CD4-positive, CD25-positive, alpha-beta regulatory T cell (primary cell): ENCODE measurements at places on chromosomes 1 and 21.

DNA sequence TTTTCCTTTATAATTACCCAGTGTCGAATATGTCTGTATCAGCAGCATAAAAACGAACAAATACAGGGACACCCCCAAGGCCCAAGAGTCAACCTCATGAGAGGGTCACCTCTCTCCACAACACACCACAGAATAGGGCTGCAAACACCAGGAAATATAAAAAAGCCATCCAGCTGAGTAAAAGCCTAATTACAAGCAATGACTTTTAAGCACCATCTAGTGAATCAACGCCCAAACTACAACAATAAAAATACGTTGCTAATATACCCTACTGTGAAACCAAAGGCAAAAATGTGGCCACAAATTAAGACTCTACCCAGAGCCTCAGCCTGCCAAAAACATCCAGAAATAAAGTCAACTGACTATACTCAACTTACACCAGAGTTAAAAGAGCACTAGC is 817.9 kb upstream of the NEGR1 start:
- no peak overlapping the region for H3K27ac ChIP-seq
- no peaks in the 10 kb centered on the region for H3K36me3 ChIP-seq
- DNase-seq, result no peak
- no peak overlapping the region for H3K4me3 ChIP-seq
- no peaks in the 10 kb centered on the region for H3K27me3 ChIP-seq

DNA sequence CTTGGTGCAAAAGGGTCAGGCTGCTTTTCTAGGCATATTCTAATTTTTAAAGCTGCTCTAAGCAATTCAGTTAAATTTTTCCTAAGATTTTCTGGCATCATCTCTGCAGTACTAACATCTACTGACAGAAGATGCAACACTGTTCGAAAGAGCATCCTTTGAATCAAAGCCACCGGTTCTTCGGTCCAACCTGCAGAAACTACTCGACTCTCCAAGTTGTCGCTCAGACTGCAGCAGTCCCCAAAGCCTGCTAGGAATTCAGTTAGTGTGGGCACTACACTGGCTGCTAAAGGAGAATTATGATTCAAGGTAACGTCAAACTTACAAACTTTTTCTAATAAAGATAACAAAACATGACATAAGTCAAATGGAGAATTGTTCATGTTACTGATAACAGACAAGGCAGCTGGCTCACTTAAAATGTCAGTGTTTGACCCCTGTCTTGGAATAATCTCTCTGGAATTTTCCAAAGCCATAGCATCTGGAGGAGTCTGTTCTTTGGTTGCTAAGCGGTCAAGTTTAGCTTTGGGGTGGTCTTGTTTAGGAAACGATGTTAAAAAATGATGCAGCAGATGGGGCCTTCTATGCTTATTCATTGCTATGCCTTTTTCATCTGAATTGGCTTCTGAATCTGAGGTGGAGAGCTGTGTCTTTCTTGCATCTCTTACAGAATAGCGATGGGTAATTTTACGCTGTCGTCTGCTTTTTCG is 56.9 kb downstream of the LYST start:
- no peak overlapping the region for H3K4me3 ChIP-seq
- H3K4me1 ChIP-seq, result no peaks in the 10 kb centered on the region
- no peak overlapping the region for H3K27ac ChIP-seq
- DNase-seq, result no peak

DNA sequence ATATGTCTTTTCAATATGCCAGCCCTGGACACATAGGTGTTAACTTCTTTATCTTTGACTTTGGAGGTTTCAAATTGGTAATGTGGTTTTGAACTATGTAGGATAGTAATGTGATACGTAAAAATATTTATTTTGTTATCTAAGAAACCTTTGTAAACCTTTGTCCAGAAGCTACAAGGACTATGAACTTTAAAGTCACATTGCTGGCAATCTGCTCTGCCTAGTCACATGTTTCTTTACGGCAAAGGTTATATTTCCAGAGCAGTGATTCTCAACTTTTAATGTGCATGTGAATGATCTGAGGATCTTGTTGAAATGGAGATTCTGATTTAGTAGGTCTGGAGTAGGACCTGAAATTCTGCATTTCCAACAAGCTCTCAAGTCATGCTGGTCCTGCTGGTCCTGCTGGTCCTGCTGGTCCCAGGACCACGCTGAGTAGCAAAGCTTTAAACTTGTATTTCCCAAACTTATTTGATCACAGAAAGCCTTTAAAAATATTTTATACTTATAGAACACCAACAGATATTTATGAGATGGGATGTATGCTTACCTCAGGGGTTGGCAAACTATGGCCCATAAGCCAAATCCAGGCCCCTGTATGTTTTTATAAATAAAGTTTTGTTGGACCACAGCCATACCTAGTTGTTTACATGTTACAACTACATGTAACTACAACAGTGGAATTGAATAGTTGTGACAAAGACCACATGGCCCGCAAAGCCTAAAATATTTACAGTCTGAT is 57.9 kb upstream of the QSOX1 start:
- H3K27ac ChIP-seq, result no peak overlapping the region
- H3K4me1 ChIP-seq, result no peaks in the 10 kb centered on the region
- no peaks in the 10 kb centered on the region for H3K27me3 ChIP-seq
- DNase-seq, result no peak
- H3K4me3 ChIP-seq, result no peak overlapping the region
- peaks cover 87% of the 10 kb centered on the region for H3K36me3 ChIP-seq

DNA sequence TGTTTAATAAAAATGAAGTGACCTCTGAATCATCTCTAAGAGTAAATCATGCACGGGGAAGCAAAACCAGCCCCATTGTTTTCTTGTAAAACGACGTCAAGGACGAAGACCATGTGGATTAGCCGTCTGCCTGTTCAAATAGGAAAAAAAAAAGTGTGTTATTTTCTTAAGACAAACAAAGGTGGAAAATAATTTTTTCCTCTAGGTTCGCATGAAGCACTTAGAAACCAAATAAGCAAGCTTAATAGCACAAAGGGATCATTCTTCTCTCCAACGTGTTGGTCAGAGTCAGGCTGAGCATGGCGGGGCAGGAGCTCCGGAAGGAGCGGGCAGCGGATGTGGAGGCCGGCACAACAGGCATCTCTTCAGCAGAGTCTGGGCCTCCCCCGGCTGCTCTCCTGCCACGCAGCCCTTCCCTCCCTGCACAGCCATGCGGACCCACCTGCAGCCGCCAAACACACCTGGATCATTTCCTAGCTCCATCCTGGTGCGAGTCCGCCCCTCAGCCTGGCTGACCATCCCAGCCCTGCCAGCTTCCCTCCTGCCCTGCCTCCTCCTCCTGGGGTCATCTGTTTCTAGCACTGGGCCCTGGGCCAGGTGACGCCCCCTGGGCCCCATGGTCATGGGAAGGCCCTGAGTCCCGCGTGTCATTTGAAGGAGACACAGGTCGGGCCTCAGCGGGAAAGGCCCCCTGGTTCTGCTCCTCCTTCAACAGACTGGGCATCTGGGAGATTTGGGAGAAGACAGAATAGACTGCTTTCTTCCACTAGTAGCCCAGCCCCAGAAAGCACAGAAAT is 40.2 kb downstream of the MX1 start:
- H3K27ac ChIP-seq, result no peak overlapping the region
- H3K36me3 ChIP-seq, result no peaks in the 10 kb centered on the region
- no peak overlapping the region for H3K4me3 ChIP-seq

DNA sequence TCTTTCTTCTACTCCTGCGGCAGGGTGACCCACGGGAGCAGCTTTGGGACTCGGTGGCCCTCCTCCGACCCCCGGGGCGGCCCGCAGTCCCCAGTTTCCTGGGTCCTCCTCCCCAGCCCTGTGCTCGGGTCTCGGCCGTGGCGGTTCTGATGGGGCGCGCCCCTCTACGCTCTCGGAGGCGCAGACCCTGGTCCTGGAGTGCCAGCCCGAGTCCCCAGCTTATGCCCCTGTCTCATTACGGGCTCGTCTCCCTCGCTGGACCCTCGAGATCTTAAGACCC is 430 bp downstream of the BTG2 start:
- H3K27me3 ChIP-seq, result no peaks in the 10 kb centered on the region
- H3K4me1 ChIP-seq, result peaks cover 45% of the 10 kb centered on the region
- peak overlapping the region; percentile 100 for H3K4me3 ChIP-seq
- no peak for DNase-seq
- peak overlapping the region; percentile 97 for H3K27ac ChIP-seq
- H3K36me3 ChIP-seq, result peaks cover 44% of the 10 kb centered on the region

GRCh38 chr21:46517361-46517760 is 58.7 kb downstream of the DIP2A start:
- H3K27me3 ChIP-seq, result no peaks in the 10 kb centered on the region
- H3K36me3 ChIP-seq, result peaks cover 36% of the 10 kb centered on the region
- no peak for DNase-seq
- no peak overlapping the region for H3K4me3 ChIP-seq
- H3K27ac ChIP-seq, result no peak overlapping the region

DNA sequence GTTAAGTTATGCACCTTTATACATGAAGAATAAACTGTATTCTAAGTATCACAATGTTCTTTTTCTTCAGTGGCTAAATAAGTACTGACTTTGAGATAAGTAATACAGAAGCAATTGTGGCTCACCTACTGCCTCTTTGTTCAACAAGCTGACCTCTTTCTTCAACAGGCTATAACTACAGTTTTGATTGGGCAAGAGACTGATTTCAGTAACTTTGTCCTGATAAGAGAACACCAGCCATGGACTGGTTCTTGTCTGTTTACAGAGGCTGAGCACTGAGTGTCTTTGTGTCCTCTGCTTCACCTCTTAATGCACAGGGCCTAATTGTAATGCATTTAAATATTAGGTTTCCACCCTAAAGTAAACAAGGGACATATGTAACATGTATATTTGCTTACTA is 34.6 kb upstream of the PDE4B start:
- no peak overlapping the region for H3K4me3 ChIP-seq
- peaks cover 5% of the 10 kb centered on the region for H3K27me3 ChIP-seq
- no peak for DNase-seq
- H3K4me1 ChIP-seq, result no peaks in the 10 kb centered on the region
- no peaks in the 10 kb centered on the region for H3K36me3 ChIP-seq

- H3K36me3 ChIP-seq, result no peaks in the 10 kb centered on the region
- H3K4me1 ChIP-seq, result no peaks in the 10 kb centered on the region
- DNase-seq, result no peak
- H3K27me3 ChIP-seq, result no peaks in the 10 kb centered on the region
These were observed 454.8 kb upstream of the ADAMTS5 start for GRCh38 chr21:27421654-27422053.

- no peak for DNase-seq
- H3K4me3 ChIP-seq, result no peak overlapping the region
- no peaks in the 10 kb centered on the region for H3K36me3 ChIP-seq
- no peak overlapping the region for H3K27ac ChIP-seq
- H3K27me3 ChIP-seq, result no peaks in the 10 kb centered on the region
- no peaks in the 10 kb centered on the region for H3K4me1 ChIP-seq
These were observed 26.1 kb downstream of the RNF223 start for GRCh38 chr1:1047963-1048362.

DNA sequence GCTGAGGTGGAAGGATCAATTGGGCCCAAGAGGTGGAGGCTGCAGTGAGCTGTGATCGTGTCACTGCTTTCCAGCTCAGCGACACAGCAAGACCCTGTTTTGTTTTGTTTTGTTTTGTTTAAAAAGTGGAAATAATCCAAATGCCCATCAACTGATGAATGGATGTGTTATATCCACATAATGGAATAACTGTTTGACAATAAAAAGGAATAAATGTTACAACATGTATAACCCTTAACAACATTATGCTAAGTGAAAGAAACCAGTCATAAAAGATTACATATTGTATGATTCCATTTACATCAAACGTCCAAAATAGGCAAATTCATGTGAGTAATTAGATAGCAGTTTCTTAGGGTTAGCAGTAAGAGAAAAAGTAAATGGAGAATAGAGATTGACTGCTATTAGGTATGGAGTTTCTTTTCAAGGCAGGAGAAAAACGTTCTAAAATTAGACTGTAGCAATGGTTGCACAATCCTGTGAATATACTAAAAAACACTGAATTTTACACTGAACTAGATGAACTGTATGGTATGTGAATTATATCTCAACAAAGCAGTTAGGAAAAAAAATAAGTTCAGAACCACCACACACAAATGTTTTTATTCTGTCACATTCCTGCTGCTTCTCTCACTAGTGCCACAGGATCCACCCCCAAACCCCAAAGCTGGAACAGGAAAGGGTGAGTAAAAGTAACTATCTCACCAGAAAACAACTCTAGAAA is 15.7 kb downstream of the FOXJ3 start:
- no peak overlapping the region for H3K27ac ChIP-seq
- peaks cover 18% of the 10 kb centered on the region for H3K4me1 ChIP-seq
- H3K27me3 ChIP-seq, result no peaks in the 10 kb centered on the region
- DNase-seq, result no peak

DNA sequence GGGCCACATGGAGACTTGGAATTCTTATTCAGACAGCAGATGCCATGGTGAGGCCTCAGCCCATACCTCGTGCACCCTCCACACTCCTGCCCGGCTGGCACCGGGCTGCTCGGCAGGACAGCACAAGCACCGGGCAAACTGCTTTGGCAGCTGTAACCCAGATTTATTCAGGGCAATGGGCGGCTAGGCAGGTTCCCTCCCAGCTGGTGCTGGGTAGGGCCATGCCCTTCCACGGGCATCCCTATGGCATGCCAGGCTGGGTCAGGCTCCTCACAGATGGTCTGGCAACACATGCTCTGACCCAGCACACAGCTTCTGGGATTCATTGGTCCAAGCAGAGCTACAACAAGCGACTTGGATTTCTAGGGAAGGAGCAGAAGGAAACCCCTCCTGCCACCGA is 53.4 kb downstream of the ATP1A1 start:
- H3K27ac ChIP-seq, result no peak overlapping the region
- H3K27me3 ChIP-seq, result peaks cover under 1% of the 10 kb centered on the region
- no peaks in the 10 kb centered on the region for H3K36me3 ChIP-seq
- no peak for DNase-seq
- no peak overlapping the region for H3K4me3 ChIP-seq

GRCh38 chr1:175579956-175580750 is 163.2 kb downstream of the TNR start:
- no peak overlapping the region for H3K27ac ChIP-seq
- no peaks in the 10 kb centered on the region for H3K27me3 ChIP-seq
- no peak for DNase-seq
- H3K4me1 ChIP-seq, result no peaks in the 10 kb centered on the region
- H3K36me3 ChIP-seq, result no peaks in the 10 kb centered on the region

DNA sequence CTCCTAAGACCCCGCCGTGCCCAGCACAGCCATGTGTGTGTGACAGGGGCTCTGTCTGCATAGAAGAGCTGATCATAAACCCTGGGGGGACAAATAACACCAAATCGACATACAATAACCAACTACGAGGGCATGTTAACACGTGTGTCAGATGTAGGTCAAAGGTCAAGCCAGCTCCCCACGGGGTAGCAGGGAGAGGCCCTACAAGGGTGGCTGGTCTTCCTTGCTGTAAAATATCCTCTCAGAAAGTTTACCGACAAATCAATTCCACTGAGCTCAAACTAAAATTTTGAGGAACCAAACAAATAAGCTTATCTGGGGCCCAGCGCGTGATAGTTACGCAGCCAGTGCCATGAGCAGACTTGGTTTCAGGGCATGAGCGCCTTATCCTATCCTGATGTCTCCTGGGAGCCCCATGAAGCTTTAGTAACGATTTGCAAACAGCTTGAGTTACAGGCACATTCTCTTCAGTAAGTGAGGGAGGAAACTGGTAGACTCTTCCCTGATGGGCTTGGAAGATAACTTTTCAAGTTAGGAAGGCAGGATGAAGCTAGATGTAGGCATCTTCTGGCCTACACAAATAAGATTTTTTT is 2.7 kb upstream of the TMPRSS3 start:
- peaks cover 56% of the 10 kb centered on the region for H3K4me1 ChIP-seq
- no peaks in the 10 kb centered on the region for H3K36me3 ChIP-seq
- H3K27me3 ChIP-seq, result no peaks in the 10 kb centered on the region
- no peak for DNase-seq
- no peak overlapping the region for H3K27ac ChIP-seq
- no peak overlapping the region for H3K4me3 ChIP-seq

- no peaks in the 10 kb centered on the region for H3K27me3 ChIP-seq
- no peaks in the 10 kb centered on the region for H3K4me1 ChIP-seq
- no peak overlapping the region for H3K27ac ChIP-seq
- no peak overlapping the region for H3K4me3 ChIP-seq
- DNase-seq, result no peak
These were observed 52.9 kb downstream of the DEGS1 start for GRCh38 chr1:224235813-224236493.
